ENCODE measurements at places on chromosomes 12 and 14.

GRCh38 chr14:37122288-37122687 is 50.1 kb downstream of the SLC25A21 start:
- no peaks in the 10 kb centered on the region for H3K27me3 ChIP-seq
- no peaks in the 10 kb centered on the region for H3K36me3 ChIP-seq
- H3K4me3 ChIP-seq = no peak overlapping the region
- no peak for DNase-seq

DNA sequence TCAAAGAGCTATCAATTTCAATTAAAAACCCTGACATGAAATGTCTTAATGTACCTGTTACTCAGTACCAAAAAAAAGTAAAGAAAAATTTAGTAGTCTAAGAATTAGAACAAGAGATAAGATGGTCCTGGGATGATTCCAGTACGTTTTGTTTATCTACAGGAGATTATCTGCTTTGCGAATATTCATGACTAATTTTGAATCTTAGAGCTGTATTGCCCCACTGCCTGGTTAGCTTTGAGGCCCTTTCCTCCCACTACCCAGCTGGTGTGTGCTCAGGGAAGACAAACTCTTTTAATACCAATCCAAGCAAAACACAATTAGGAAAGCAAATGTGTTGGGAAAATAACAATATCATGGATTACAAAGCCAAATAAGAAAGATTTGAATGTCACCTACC is 263.5 kb downstream of the FOXG1 start:
- no peaks in the 10 kb centered on the region for H3K36me3 ChIP-seq
- no peak overlapping the region for H3K27ac ChIP-seq
- no peak overlapping the region for H3K4me3 ChIP-seq
- no peaks in the 10 kb centered on the region for H3K4me1 ChIP-seq
- H3K27me3 ChIP-seq = no peaks in the 10 kb centered on the region

DNA sequence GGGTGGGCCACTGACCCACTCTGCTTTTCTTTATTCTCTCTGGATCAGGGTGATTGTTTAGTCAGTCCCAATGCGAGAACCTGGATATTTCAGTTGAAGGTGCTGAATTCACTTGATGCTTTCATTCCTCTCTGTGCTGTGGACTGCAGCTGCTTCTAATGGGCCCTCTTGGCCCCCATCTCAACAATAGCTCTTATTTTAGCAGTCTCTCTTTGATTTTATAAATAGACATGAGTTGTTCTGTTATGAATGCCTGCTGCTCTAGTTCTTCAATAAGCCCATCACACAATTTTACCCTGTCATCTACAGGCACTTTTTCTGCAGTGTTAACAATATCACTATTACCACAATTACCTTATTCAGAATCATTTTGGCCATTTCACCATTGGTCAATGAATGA is 54.1 kb upstream of the YARS2 start:
- no peak overlapping the region for H3K4me3 ChIP-seq
- no peak for DNase-seq
- H3K36me3 ChIP-seq = peaks cover 77% of the 10 kb centered on the region
- no peaks in the 10 kb centered on the region for H3K27me3 ChIP-seq
- H3K4me1 ChIP-seq = no peaks in the 10 kb centered on the region
- H3K27ac ChIP-seq = no peak overlapping the region

GRCh38 chr14:34436960-34437728 is 24.9 kb downstream of the SPTSSA start:
- H3K27me3 ChIP-seq = no peaks in the 10 kb centered on the region
- peaks cover 10% of the 10 kb centered on the region for H3K36me3 ChIP-seq

DNA sequence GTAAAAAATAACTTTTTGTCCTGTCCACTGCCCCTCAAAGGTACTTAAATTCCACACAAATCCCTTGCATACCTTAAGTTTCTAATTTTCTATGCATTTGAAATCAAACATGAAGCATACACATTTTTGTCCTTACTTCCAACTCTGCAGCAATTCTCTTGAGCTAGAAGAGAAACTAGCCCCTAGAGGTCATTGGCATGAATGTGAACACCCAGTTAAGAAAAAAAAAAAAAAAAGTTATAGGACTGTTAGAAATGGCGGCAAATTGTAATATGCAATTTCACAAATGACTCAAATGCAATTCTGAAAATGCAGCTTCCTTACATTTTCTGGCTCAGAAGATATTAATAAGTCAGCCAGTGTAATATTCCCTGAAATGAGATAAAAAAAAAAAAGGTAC is 4.6 kb upstream of the ESR2 start:
- peaks cover 4% of the 10 kb centered on the region for H3K4me1 ChIP-seq
- H3K4me3 ChIP-seq = no peak overlapping the region
- H3K36me3 ChIP-seq = no peaks in the 10 kb centered on the region
- no peak for DNase-seq
- no peak overlapping the region for H3K27ac ChIP-seq

DNA sequence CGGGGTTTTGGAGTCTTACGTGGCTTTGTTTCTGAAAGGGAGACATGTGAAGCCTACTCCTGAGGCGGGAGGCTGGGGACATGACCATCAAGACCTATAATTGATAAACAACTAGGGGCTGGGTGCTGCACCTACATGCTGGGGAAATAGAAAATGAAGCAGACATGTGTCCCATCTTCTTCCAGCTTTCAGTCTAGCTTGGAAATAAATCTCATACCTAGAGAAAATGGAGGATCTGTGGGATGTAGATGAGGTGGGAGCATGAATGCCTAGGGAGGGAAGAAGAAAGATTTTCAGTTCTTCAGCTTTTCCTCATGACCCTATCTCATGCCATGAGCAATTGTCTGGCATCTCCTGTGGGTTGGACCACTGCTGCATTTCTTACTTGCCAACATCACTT is 22.1 kb downstream of the EMP1 start:
- H3K4me1 ChIP-seq = peaks cover 17% of the 10 kb centered on the region
- DNase-seq = no peak

- no peak overlapping the region for H3K27ac ChIP-seq
- H3K4me3 ChIP-seq = no peak overlapping the region
- H3K36me3 ChIP-seq = no peaks in the 10 kb centered on the region
- DNase-seq = no peak
- H3K27me3 ChIP-seq = peaks cover 3% of the 10 kb centered on the region
These were observed 25.4 kb downstream of the BATF start for GRCh38 chr14:75547552-75548250.

DNA sequence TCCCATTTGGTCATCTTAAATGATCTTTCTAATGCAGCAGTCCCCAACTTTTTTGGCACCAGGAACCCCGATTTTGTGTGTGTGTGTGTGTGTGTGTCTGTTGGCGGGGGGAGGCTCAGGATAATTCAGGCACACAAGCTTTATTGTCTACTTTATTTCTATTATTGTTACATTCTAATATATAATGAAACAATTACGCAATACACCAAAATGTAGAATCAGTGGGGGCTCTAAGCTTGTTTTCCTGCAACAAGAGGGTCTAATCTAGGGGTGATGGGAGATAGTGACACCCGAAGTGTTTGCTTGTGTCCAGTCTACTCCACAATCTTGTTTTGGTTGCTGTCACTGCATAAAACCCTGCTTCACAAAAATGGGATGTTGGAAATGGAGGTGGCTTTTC is 621.1 kb upstream of the LRFN5 start:
- no peak overlapping the region for H3K27ac ChIP-seq
- peaks cover 20% of the 10 kb centered on the region for H3K36me3 ChIP-seq
- no peaks in the 10 kb centered on the region for H3K4me1 ChIP-seq
- no peaks in the 10 kb centered on the region for H3K27me3 ChIP-seq

DNA sequence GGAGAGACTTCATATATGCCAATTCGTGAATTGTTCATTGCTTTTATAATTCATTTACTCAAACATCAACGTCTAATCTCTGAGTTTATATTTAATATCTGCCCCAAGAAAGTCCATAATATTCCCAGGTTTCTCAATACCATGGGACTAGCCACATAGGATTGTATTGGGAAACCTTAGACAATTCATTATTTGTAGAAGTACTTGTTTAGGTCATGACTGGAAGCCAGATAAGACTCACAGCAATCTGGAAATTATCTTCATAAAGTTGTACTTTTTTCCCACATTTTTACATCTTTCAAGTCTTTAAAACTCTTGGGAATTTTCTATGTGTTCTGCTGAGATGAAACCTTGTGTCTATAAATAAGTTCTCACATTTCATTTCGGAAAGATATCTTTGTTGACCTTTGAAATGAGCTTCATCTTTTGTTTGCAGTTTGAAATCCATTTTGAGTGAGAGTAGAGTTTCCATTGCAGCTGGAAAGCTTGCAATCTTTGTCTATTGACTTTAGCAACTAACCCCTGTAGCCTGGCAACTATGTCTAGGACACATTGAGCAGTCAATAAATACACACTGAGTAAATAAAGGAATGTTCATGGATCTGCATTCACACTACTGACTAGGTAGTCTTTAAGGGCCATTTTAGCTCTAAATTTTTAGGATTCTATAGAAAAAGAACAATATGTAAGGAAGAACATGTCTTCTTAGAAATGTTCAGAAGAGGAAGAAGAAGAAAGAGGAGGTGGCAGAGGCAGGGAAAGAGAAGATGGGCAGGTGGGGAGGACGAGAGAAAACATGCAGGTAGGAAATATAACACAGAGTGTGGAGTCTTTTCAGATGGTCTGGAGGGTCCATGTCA is 154.4 kb downstream of the LRIG3 start:
- H3K36me3 ChIP-seq = peaks cover 4% of the 10 kb centered on the region
- no peak overlapping the region for H3K27ac ChIP-seq
- no peak overlapping the region for H3K4me3 ChIP-seq

DNA sequence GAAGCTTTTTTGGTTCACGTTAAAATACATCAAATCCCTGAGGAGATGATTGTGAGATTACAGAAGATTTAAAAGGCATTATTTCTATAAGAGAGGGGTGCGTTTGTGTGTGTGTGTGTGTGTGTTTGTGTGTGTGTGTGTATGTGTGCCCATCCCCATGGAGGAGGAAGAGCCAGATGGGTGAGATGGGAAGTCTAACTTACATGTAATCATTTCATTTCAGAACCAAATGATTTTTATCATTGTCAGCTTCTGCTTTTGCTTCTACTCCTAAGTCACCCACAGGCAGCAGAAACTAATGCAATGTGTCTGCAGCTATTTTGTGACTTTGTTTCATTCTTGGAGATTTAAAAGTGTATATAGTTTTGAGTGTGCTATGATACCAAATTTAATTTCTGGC is 68.7 kb downstream of the SLC4A8 start:
- H3K36me3 ChIP-seq = no peaks in the 10 kb centered on the region
- H3K27me3 ChIP-seq = no peaks in the 10 kb centered on the region
- peaks cover 10% of the 10 kb centered on the region for H3K4me1 ChIP-seq
- no peak overlapping the region for H3K4me3 ChIP-seq
- no peak overlapping the region for H3K27ac ChIP-seq

DNA sequence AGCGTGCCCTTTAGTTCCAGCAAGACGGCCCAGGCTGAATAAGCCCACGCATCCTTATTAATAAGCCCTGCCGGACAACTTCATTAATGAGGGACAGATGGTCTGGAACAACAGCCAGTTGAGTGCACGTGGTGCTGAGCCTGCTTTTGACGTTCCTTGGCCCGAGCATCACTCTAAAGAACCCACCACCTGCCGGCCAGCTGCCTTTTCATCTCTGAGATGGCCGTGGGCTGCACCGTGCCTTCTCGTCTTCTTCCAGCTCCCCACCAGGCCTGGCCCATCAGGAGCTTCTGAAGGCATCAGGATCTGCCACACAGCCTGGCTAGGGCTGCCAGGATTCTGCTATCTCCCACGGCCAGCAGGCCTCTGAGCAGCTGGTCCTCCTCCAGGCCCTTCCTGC is 80.0 kb downstream of the AACS start:
- H3K27ac ChIP-seq = no peak overlapping the region
- DNase-seq = no peak
- H3K4me3 ChIP-seq = no peak overlapping the region
- H3K27me3 ChIP-seq = no peaks in the 10 kb centered on the region
- no peaks in the 10 kb centered on the region for H3K4me1 ChIP-seq
- no peaks in the 10 kb centered on the region for H3K36me3 ChIP-seq

DNA sequence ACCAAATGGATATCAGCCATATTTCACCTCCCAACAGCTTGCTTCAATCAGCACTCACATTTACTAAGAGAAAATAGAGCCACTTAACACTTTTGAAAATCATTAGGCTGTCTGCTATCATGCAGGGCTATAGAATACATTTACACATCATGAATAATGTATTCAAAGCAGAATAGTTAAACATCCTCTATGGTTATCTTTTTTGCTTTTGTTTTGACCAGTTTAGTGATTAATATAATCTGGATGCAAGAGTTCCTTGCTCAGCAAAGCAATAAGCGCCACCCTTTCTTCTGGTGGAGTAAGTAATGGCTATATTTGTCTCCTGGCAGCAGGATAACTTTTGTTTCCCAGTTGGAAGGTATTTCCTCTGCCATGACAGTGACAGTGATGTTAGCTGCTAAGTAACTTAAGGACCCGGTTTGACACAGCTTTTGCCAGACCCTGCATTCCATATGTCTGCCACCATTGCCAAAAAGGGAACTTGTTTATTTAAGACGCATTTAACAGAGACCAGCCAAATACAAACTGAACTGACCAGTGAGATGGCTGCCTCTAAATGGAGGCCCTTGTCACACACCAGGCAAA is 70.3 kb upstream of the NR2C1 start:
- H3K36me3 ChIP-seq = peaks cover 5% of the 10 kb centered on the region
- H3K27me3 ChIP-seq = no peaks in the 10 kb centered on the region
- H3K27ac ChIP-seq = no peak overlapping the region
- no peak for DNase-seq
- H3K4me3 ChIP-seq = no peak overlapping the region

DNA sequence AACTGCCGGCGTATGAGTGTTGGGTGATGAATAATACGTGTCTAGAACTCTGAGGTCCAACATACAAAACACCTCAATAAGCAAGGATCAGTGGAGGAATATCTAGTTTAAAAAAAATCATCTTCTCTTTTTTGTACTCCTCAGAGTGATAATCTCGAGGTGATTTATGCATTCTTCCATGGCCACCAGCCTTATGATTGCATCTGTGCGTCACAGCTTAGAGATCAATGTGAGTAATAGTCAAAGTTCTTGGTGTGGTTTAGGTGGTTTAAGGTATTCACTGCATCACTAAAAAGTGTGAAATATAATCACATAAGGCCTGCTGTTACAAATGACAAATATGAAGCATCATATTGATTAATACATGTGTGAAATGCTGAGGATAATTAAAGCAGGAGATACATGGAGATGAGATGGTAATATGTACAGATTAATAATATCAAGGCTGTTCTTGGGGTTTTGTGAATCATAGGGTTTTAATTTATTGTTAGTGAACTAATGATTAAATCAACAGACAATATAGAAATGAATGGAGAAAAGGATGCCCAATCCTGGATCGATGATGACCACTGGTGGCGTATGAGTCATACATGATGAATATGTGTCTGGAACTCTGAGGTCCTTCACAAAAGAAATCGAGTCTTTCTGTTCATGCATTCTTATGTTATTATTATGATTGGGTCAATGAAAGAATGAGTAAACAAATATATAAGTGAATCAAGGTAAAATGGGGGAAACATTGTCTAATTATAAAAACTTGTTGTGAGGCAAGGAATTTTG is 68.8 kb upstream of the RTL1 start:
- H3K4me3 ChIP-seq = no peak overlapping the region
- no peaks in the 10 kb centered on the region for H3K36me3 ChIP-seq
- H3K4me1 ChIP-seq = no peaks in the 10 kb centered on the region
- H3K27me3 ChIP-seq = peaks cover 10% of the 10 kb centered on the region
- H3K27ac ChIP-seq = no peak overlapping the region

Data from mesothelial cell of epicardium (in vitro differentiated cells).